Neural progenitor cell (in vitro differentiated cells): ENCODE measurements at places on chromosomes 13 and 19. TPM values are rescaled to one million over a fixed set of nuclear protein-coding genes. Genes with fewer than 3 reads are reported as not detected.

DNA sequence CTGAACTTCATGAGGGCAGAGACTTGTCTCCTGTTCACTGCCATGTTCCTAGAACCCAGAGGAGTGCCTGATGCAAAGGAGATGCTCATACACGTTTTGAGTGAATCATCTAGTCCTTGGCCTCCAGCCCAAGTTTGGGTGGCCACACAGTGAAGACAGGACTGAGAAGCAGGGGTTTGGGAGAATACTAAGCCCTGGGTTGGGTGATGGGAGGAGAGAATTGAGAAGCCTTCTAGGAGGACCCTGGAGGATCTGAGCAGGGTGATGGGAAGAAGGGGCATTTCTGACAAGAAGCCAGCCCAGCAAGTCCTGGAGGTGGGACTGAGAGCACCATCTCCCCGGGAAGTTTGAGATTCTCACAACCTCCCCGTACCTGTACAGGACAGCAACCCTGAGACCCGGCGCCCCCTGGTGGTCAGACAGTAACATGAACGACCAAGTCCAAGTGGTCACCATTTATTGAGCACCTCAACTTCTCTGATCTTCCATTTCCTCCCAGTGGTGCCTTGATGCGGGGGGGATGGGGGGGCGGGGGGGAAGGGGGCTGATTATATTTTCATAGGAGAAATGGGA lies 11.0 kb downstream of the CTU1 start:
- DNase-seq = peak; percentile 70

- no peak for DNase-seq
Observed at GRCh38 chr13:101346161-101346560, 70.1 kb downstream of the NALCN start.

- DNase-seq = no peak
Observed at GRCh38 chr19:41298348-41298964, 11.5 kb upstream of the CCDC97 start.

- no peak for DNase-seq
Observed at GRCh38 chr13:109773276-109773675, 13.1 kb downstream of the IRS2 start.

GRCh38 chr19:54921082-54921481 lies 15.1 kb downstream of the NCR1 start:
- DNase-seq = no peak

GRCh38 chr13:110328573-110328972 lies 21.5 kb downstream of the COL4A2 start:
- DNase-seq = no peak

DNA sequence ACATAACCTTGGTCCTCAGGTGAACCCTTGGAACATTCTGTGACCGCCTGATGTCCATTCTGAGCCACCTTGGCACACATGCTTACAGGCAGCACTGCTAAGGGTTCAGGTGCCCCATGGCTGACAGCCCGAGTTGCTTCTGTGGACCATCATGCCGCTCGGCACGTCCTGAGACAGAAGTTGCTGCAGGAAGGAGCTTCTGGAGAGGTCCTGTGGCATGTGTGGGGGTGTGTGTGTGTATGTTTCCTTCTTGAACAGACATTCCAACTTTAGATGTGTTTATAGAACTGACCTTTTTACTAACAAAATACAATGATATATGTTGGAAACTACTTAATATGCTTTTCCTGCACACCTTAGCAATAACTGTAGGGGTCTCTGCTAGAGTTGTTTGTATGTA lies 4.8 kb upstream of the C1QTNF9 start:
- DNase-seq = no peak

DNA sequence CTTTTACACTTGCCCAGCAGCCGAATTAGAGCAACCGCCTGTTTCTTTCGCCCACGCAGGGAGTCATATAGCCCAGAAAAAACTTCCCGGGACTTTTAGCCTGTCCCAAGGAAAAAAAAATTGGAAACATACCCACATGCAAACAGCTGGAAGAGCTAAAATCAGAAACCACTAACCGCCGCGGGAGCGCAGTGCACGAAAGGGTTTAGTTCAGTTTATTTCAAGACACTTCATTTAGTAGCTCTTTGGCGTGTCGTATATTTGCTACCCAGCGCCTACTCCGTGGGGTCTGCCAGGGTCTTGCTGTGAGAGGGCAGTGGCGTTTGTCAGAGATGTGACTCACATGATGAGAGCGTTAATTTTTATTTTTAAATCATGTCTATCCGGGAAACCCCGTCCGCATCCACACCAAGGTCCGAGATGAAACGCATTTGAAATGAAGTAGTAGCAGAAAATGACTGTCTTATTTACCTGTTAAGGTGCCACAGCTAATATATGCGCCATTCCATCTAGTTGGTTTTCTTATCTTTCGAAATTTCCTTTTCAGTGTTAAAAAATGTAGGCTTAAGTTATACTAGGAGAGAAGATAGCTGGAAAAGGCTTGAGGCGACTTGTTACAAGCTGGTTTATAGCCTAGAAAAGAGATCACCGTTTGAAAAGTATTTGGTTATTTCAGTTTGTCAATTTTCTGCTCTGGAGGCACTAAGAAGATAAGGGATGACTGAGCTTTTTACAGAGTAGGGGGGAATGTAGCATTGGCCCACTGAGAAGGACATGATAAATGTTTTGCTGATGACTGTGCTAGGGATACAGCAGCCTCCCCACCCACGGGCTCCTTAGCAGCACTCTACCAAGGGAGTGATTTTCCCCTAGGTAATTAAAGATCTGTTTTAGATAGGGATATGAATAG lies 1.7 kb downstream of the KLF5 start:
- DNase-seq = peak; percentile 37

DNA sequence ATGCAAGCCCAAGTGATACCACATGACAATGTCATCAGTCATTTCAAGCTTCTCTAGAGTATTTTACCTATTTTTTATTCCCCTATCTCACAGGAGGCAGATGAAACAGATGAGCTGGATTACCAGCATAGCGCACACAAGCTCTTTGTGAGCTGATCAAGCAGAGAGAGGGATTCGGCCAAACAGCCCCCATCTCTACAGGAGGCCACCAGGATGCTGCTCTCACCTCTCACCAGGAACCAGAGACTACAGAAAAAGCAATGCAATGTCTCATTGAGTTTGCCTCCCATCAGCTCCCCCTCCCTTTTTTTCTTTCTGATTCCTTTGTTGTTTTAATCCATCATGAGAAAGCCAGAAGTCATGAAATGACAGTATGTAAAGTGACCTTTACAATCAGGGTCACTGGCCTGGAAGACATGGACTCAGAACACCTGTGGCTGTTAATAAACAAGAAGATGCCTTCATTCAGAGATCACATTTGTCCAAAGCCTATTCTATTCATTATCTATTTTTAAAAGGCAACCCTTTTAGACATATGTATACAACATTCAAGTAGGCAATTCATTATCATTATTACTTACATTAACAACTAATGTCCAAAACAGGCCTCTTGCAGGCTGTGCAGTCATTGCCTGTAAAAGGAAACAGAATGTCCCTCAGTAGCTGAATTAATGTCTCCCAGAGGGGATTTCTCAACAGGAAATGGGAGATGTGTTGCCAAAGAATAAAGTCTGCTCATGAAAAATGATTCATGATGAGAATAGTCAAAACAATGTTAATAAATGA lies 656.6 kb downstream of the TBC1D4 start:
- DNase-seq = peak; percentile 79

DNA sequence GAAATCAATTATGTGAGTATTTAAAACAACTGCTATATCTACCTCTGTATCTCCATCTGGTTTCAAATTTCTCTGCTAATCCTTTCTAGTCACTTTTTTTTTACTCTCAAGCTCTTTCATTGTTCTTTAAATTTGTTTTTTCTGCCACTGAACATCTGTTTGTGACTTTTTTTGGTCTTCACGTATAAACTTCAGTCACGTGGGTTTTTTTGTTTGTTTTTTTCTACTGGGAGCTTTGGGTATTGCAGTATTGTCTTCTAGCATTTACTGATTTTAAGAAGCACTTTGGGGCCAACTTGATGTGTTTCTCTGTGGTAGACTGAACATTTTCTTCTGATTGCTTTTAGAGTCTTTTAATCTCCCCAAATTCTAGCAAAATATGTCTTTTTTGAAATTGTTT lies 262.6 kb upstream of the RXFP2 start:
- DNase-seq = no peak

DNA sequence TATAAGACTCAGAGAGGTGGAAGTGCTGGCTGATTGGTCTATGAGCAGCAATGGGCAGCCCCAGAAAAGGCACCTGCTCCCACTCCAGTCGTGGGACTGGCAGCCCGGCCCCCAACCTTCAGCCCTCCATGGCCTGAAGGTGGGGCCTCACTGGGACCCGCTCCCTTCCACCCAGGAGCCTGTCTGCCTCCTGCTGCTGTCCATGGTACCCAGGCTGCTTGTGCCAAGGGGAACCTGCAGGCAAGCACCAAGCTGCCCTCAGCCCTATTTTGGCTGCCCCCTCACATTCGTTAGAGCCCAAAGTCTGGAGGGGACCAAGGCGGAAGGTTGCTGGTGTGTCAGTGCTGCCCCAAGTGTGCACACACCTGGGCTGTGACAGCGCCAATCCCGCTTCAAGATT lies 2304.9 kb downstream of the PCDH9 start:
- peak; percentile 55 for DNase-seq

DNA sequence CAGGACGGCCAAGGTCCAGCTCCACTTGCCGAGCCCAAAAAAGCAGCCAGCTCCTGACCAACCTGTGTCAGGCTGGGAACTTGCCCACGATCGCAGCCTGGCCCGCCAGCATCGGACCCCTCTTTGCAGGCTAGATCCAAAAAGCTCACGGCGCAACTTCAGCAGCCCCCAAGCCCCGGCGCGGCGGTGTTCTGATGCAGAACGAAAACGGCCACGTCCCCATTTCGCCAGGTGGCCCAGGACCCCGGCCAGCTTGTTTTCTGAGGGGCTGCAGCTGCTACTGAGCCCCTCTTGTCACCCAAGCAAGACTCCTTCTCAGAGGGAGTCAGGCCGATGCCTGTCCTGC lies 1.3 kb downstream of the TMEM259 start:
- DNase-seq = no peak

DNA sequence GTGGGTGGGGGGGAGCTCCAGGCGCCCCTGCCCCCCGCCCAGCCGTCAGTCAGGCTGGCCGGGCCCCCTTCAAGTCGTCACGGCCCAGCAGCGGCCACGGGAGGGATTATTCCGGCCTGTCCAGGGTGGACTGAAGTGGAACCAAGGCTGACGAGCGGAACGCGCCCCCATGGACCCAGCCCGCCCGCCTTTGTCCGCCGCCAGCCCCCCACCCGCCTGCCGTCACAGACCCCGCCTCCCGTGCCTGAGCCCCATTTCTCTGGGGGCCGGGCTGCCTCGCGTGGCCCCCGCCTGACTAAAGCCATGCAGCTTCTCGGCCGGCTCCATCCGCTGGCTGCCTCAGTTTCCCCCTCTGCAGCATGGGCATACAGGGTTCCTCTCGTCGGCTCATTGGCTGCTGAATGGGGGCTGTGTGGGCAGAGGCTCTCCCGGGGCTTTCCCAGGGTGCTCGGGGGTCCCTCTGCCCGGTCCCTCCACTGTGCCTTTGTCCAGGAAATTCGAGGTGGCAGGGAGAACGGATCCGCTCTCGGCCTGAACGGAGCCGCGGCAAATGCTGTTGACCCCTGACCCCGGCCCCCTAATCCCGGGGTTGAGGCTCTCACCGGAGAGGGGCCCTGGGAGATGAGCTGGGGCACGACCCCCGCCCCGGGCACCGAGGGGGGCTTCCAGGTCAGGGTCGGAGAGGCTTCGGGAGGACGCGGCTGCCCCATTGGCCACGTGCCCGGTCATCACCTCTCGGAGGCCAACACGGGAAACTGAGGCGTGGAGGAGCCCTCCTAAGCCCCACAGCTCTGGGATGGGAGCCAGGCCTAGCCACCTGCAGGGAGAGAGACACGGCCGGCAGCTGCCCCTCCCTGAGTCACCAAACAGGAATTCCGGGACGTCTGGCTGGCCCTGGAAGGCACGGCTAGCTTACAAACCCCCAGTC lies 27.4 kb downstream of the EFNA2 start:
- peak; percentile 48 for DNase-seq

ZNF534 gene
- total RNA-seq = 0.43 and 0.62 TPM in 2 replicates

ZNF560 gene
- not detected in 2 replicates for total RNA-seq

SIGLEC10 gene
- total RNA-seq = not detected in 2 replicates

DHDH gene
- 1.6 TPM in 1 of 2 replicates, not detected in the other for total RNA-seq

ACP5 gene
- total RNA-seq = 0.11 and 0.90 TPM in 2 replicates

TMEM205 gene
- 57.0 and 77.1 TPM in 2 replicates for total RNA-seq

EFNA2 gene
- 13.2 and 34.7 TPM in 2 replicates for total RNA-seq
